ENCODE measurements at places on chromosomes 7 and 10.

DNA sequence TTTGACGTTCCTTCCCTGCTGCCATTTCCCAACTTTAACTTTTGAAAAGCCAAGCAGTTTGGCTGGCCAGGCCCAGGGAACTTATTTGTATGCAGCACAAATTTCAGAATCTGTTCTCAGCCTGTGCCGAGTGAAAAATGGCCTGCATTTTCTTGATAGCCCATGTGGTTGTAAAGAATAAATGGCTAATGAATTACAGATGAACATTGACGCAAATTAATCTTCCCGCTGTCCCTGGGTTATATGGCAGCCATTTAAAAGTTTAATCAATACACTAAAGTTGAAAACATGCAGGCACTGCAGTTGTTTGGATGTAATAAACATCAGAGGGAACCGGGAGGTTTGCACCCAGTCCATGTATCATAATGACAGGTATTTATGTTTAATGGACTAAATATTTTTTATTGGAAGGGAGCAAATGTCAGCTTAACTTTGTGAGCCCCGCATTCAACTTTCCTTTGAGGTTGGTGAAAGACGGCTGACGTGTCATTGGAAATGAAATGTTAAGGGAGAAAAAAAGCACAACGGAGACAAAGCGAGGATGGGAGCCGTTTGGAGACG lies 1092.4 kb downstream of the LRMDA start:
- DNase-seq, result no peak

DNA sequence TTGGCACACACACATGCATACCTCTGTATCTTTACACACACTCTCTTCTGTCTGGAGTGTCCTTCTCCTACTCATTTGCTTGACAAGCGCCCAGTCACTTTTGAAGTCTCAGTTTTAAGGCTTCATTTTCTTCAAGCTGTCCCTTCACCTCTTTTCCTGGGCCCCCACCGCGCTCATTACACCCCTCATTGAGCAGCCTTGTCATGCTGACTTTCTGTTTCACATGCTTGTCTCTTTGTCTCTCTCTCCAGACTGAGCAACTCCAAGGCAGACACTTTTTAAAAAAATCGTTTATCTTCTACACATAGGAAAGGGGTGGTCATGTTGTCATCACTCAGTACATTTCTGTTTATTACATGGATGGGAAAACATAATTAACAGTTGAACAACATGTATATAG lies 225.2 kb upstream of the FZD1 start:
- no peak for DNase-seq

DNA sequence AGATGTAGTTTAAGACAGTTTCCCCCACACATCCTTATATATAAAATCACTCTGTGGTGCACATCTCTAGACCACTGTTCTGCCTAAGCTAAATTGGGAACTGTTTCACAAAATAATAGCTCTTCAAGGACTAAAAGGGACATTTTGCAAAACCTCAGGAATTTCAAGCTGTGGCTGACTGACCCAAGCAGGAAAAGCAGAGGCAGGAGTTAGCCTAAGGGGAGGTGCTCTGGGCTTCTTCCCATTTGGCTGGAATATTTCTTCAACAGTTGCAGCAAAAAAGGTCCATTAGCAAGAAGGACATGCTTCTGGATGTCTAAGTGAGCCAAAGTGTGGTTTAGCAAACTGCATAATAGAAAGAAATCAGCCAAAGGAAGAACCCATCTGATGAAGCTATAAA lies 551.2 kb upstream of the ANKRD30A start:
- peak; percentile 8 for DNase-seq

DNA sequence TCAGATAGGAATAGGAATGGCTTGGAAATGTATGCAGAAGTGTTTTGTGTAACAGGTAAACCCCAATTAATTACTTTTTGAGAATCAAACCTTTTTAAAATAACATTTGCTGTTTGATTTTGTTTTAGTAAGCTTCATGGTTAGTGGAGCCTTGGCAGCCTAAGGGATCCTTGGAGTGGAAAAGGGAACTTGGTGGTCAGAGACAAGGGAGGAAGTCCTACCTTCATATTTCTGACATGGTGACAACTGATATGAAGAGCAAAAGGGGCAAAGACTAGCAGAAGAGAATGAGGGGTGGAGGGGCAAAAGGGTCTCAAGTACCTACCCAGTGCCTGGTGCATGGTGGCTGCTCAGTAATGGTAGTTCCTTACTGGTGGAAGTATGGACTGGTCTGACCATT lies 32.3 kb downstream of the AHCYL2 start:
- no peak for DNase-seq

- peak; percentile 78 for DNase-seq
Observed at GRCh38 chr10:79244841-79245504, 102.3 kb upstream of the PPIF start.

GRCh38 chr7:14195079-14195478 lies 205.6 kb upstream of the ETV1 start:
- no peak for DNase-seq

GRCh38 chr10:57982091-57982490 lies 285.6 kb downstream of the IPMK start:
- no peak for DNase-seq

GRCh38 chr10:98186681-98187080 lies 52.2 kb downstream of the R3HCC1L start:
- DNase-seq, result peak; percentile 15

- no peak for DNase-seq
Observed at GRCh38 chr10:98167191-98167590, 32.7 kb downstream of the R3HCC1L start.

DNA sequence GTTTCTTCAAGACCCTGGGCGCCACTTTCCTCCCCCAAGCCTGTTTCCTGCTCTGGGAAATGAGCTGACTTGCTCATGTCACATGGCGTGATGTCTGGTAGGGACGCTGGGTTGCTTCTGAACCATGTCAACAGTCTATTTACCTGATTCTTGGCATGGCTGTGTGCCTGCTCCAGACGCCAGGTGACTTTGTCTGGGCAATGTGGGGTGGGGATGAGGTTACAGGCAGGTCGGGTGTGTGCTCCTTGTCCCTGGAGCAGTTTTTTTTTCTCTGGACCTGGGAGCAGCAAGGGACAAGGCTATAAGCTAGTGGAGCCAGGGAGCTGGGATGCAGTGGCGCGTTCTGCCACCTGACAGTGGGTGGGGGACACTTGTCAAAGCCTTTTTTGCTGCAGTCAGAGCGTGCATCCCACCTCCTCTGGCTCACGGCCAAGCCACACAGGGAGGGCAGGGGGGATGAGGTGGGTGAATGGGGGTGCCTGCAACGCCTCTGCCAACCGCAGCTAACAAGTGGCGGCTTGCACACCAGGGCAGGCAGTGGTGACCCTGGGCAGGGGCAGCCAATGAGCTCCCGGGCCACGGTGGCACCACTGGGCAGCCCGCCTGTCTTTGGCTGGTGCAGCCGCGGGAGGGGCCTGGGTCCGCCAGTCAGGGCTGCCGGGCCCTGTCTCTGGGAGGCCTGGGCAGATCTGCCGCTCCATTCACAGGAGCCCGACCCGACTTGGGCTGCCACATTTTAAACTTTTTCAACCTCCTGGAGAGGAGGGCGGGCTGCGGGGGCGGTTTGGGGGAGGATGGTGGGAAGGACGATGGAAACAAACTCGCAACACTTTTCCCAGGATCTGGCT lies 22.9 kb downstream of the DNAJB12 start:
- peak; percentile 76 for DNase-seq

DNA sequence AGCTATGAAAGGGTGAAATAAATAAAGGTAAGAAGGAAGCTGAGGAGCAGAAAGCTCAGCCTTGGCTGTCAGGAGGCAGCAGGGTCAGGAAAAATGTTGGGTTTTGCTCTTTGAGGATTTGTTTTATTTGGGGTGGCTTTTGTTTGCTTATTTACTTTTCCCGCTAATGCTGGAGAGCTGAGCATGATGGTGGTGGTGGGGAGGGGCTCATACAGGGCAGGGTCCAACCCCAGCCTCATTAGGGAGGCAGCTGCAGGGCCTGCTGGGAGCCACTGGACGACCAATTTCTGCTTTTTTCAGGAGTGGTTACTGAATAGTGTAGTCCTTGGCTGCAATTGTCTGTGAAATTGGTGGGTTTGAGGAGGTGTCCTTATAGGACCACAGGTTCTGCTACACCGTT lies 36.3 kb downstream of the CCM2 start:
- no peak for DNase-seq

DNA sequence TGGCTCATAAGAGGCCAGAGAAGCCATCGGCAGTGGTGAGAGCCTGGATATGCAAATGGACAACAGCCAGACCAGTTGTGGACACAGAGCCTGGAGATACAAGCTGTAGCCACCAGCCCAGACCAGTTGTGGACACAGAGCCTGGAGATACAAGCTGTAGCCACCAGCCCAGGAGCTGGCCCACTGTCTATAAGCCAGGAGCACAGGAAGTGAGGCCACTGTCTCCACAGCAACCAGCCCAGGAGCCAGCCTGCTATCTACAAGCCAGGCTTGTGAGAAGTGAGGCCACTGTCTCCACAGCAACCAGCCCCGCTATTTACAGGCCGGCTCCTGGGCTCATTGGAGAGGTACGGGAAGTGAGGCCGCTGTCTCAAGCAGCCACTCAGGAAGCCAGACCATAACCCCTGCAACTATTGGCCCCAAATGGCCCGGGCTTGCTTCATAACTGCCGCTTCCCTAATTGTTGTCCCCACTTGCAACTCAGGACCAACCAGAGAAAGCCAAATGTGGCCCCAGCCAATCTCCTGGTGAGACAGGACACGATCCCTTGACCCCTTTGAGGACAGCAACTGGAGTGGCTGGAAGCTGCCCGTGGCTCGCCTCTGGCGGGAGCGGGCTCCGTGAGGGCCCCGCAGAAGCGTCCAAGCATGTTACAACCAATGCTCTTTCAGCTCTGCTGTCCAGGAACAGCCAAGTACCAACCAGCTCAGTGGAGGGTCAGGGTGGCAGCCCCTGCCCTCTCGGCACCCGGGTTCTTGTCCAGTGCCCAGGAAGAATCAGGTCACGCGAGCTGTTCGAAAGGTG lies 44.1 kb upstream of the CNPY1 start:
- DNase-seq, result no peak

GRCh38 chr7:93828260-93828659 lies 62.3 kb downstream of the TFPI2 start:
- no peak for DNase-seq

DNA sequence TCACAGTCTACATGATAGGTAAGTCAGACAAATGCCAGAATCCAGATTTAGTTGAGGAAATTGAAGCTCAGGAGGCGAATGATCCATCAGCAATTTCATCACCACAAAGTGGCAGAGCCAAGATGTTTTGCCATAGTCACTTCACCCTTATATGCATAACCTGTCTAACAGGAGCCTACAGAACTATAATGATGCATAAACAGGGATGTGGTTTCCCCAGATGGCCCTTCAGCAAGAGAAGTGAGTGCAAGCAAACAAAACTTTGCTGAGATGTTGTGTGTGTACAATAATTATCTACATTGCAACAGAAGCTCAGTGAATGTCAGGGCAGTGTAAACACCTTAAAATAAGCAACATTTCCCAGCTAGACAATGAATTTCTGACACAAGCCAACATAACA lies 28.6 kb downstream of the PON3 start:
- no peak for DNase-seq

All from AG08396 (cell line).